ENCODE measurements at places on chromosomes 13 and 19.

GRCh38 chr13:88051746-88052482, 380.7 kb downstream of the SLITRK5 start:
- no peak for DNase-seq

DNA sequence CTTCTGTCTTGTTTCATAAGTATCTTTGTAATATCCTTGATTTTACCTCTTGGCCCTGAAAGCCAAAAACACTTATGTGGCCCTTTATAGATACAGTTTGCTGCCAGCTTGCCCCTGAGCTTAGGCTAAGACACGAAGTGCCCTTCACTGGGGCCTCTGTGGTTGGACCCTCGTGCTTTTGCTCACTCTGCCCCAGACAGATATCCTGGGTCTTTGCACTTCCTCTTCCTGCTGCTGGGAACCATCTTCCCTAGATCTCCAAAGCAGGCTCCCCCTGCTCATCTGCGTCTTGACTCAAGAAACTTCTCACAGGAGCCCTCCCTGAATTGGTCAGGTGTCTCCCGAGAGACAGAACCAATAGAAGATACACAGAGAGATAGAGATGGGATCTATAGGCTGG, 2.0 kb upstream of the TNFSF14 start:
- no peak for DNase-seq

DNA sequence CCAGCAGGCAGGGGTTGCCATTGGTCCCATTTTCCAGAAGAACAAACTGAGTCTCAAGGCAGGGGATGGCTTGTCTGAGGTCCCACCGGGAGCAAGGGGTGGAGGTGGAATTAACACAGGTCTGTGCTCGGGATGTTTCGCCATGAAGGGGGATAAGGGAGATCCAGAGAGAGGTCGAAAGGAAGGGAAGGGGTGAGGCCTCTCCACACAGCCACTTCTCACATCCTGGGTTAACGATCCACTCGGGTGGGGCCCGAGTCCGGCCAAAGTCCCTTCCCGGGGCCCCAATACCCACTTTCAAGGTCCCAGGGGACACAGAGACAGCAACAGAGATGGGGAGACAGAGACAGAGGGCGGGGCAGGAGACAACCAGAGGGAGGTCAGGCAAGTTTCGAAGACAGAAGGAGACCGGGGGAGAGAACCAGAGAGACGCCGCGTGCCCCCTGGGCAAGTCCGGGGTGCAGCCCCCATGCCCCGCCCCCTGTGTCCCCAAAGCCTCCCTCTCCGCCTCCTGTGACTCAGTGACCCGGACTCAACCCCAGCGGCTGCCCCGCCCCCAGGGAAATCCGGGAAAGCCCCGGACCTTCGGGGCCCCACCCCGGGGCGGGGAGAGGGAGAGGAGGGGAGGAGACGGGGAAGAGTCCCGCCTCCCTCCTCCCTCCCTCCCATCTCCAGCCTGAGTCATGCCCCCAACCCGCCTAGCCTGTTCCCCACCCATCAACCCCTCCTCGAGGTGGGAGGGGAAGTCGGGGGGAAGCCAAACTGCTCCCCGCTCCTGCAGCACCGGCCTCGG, 1.4 kb upstream of the BCL3 start:
- peak; percentile 15 for DNase-seq

GRCh38 chr13:31208559-31209122, 8.9 kb downstream of the B3GLCT start:
- DNase-seq: no peak

- DNase-seq: no peak
Observed at GRCh38 chr19:29793116-29793727, 18.6 kb upstream of the CCNE1 start.

DNA sequence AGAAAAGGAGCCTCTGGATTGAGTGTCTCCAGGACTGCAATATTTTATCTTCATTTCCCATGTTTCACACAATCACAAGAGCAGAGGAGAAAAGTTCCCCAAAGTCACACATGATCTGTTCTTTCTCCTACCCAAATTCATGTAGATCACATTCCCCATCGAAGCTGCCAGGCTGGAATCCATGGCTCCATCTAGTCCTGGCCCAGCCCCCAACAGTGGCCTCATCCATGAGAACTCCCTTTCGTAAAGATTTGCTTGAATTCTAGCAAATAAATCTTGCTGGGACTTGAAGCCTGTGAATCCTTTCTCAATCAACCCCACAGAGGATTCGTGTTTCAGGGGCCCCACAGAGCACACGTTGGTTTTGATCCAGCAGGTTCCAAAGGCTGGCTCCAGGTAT, 109.5 kb downstream of the COL4A1 start:
- DNase-seq: no peak

DNA sequence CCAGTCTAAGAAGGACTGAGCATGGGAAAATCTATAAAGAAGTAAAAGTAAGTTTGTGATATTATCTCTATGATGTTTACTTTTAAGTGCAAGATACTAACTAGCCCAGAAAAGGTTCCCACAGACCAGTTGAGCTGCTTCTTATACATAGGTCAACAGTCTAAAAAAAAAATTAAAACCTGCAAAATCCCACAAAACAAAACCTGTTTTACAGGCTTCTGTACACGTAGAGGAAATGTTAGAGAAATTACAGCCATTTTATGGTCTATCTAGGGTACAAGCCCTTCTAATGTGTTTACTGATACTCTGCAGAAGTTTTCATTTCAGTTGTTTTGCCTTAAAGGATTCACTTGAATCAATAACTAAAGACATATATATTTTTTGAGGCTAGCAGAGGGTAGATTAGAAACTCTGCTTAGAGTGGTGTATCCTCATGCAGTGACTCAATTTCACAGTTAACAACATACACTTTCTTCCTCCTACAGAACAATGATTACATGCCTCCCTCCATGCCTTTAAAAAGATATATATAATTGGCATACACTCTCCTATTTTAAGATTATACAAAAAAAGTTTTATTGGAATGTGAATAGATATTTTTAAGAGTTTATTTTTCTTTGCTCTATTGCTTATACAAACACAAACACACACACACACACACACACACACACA, 43.9 kb downstream of the CAB39L start:
- no peak for DNase-seq

Measured in NCI-H2081 (cell line).